ENCODE measurements at places on chromosomes 6 and 20.

GRCh38 chr6:22590423-22590822, 21.1 kb downstream of the HDGFL1 start:
- DNase-seq, result no peak

DNA sequence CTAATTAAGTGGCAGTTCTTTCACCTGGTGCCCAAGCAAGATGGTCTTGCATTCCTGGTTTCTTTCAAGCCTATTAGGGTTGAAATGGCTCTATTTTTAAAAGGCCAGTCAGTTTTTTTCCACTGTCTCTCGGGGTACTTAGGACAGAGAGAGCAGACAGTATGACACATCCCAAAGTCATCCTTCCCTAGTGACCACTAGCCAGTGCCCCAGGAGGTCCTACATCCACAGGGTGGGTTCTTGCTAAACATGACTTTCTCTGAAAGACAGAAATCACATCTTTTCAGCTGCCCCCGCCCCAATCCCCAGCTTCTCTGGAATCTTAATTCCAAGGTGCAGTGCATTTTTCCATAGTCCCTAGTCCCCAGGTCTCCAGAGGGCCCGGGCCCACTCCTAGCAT, 192.4 kb downstream of the SLC24A3 start:
- no peak for DNase-seq

DNA sequence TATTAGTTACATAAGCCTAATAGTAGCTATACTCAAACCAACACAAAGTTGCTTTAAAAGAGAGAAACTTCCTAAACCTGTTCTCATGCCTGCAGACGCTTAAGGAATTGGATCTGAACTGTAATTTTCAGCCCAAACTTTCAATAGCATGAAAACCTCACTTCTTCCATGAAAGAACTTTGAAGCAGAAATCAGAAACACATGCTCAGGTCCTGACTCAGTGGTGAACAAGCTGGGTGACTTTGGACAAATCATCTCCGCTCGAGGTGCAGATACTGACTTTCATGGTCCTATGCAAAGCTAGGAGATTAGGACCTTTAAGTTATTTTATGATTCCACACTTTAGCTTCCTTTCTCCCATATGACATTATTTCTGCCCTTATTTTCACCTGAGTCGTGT, 36.5 kb downstream of the NOX3 start:
- DNase-seq, result no peak

DNA sequence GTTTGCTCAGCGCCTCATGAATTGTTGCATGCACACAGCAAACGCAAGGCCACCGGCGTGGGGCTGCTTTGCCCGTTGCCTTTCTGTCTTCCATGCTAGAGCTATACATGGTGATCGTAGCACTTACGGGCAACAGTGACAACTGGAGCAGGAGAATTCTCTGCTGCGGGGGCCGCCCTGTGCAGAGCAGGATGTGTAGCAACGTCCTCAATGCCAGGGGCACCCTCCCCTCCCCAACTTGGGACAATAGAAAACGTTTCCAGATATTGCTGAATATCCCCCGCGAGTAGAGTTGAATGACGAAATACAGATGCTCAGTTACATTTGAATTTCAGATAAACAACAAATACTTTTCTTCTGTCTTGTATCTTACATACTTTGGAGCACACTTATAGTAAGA, 198.7 kb downstream of the TFAP2C start:
- DNase-seq, result no peak

GRCh38 chr6:111124406-111124805, 37.1 kb downstream of the SLC16A10 start:
- no peak for DNase-seq
